ENCODE measurements at places on chromosomes 5 and 9.

GRCh38 chr5:129046151-129046550 lies 48.4 kb upstream of the ISOC1 start:
- DNase-seq: no peak

- DNase-seq: no peak
Observed at GRCh38 chr9:97059626-97060025, 20.7 kb upstream of the CTSV start.

- no peak for DNase-seq
Observed at GRCh38 chr9:92763721-92764380, 782 bp downstream of the BICD2 start.

GRCh38 chr9:136140966-136141365 lies 22.3 kb upstream of the TMEM250 start:
- DNase-seq: no peak

- DNase-seq: no peak
Observed at GRCh38 chr9:37564916-37565315, 11.3 kb downstream of the FBXO10 start.

DNA sequence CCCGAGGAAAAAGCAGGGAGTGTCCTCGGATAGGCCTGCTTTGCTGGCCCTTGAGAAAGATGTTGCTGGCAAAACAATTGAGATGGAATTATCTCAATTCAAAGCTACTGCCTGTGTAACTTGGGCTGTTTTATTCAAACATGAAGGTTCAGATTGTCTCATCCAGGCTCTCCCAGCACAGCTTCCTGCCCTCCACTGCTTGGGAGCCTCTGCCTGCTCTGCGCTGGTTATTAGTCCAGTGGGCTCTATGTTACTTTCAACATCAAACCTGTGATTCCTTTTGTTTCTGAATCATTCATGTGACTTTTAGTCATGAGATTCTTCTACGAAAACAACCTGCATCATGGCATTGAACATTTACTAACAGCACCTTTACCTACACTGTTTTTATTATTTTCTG lies 123.2 kb downstream of the SNCAIP start:
- DNase-seq: no peak

DNA sequence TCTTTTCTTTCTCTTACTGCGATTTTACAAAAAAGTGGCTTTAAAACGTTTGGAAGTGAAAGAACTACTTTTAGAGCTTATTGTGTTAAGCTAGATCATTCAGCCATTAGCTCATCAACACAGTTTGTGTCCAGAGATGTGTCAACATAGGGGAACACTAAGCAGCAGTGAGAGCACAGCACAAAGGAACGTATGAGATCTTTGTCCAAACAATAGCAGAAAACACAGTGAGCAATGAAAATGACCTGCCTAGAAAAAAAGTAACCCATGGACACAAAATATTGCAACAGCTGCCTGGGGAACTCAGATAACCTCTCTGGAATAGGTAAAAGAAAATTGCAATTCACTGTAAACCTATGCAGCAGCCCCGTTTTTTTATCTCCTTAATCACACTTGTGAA lies 372.5 kb downstream of the ARHGEF28 start:
- no peak for DNase-seq

DNA sequence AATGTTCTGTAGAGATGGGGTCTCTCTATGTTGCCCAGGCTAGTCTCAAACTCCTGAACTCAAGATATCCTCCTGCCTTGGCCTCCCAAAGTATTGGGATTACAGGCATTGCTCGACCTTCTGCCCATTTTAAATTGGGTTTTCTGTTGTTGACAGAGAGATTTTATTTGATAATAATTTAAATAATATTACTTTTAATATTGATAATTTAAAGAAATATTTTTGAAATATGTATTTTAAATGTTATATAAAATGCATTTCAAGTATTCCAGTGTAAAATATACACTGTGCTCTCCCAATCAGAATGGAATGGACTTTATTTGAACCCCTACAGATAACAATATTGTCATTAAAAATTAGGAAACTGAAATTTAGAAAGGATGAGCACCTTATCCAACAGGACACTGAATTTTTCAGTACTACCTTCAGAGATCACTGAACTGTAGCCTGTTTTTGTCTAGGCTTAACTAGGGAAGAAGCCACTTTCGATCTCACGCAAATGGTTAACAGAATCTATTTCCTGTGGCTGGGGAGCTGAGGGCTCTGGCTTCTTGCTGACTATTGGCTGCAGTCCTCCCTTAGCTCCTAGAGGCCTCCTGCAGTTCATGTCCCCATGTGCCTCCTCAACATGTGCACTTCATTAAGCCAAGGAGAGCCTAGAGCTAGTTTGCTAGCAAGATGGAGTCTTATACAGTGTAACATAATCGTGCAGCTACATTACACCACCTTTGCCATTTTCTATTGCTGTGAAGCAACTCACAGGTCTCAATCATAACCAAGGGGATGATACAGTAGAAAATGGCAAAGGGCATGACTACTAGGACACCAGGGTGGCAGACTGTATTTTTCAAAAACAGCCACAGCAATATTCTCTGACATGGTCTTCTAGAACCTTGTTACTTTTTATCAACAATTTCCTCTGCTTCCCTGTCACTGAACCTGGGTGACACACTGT lies 150.0 kb downstream of the CDC42SE2 start:
- no peak for DNase-seq

- DNase-seq: no peak
Observed at GRCh38 chr5:112737070-112737462, 619 bp upstream of the APC start.

DNA sequence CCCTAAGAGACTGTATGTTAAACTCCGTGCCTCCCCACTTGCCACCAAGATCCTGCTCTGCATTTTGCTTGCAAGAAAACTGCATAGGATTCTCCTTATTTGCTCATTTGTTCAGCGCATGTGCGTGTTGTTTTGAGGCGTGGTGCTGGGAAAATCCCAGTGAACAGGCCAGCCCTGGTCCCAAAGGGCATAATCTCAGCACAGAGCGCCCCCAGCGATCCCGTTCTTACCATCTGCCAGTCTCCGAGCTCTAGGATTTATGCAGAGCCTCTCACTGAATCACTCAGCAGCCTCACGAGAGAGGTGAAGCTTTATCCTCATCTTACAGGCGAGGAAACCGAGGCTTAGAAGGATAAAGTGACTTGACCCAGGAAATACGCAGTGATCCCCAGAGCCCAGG lies 11.5 kb downstream of the PRRX2 start:
- no peak for DNase-seq

DNA sequence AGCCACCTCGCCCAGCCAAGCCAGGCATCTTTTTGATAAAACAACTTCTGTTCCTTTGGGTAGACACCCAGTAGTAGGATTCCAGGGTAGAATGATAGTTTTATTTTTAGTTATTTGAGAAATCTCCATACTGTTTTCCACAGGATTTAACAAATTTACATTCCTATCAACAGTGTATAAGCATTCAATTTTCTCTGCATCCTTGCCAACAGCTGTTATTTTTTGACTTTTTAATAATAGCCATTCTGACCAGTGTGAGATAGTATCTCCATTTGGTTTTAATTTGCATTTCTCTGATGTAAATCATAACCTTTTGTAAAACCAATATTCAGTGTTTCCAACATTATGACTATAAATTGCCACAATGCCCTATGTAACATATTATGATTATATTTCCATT lies 28.2 kb upstream of the CCNB1 start:
- DNase-seq: no peak

GRCh38 chr5:38598296-38598993 lies 42.0 kb upstream of the LIFR start:
- DNase-seq: no peak

GRCh38 chr9:122367065-122367464 lies 3.8 kb upstream of the PTGS1 start:
- no peak for DNase-seq
